A549 treated with dexamethasone at 1 μM for 4 hours (cell line): ENCODE measurements at places on chromosomes 5 and 9. TPM values are rescaled to one million over a fixed set of nuclear protein-coding genes. Genes with fewer than 3 reads are reported as not detected.

Gene EQTN
- 0.20 to 0.21 TPM in 2 of 5 replicates, not detected in the others for total RNA-seq

Gene FGFR4
- 15.0 to 23.3 TPM (median 22.0 TPM) in 5 replicates for total RNA-seq

Gene ADGRD2
- not detected in 5 replicates for total RNA-seq

Gene ADCY2
- total RNA-seq = not detected in 5 replicates

Gene CCDC183
- total RNA-seq = 0.11 to 0.43 TPM (median 0.27 TPM) in 5 replicates

Gene SGCD
- total RNA-seq = 4.1 to 5.3 TPM (median 4.9 TPM) in 5 replicates

Gene OLFML2A
- total RNA-seq = 25.8 to 43.1 TPM (median 34.4 TPM) in 5 replicates

Gene LCN2
- 2.8 to 7.2 TPM (median 3.2 TPM) in 5 replicates for total RNA-seq

Gene GMCL2
- total RNA-seq = not detected in 5 replicates

Gene NR4A3
- 1.5 to 2.7 TPM (median 2.0 TPM) in 5 replicates for total RNA-seq

Gene DNAI1
- total RNA-seq = 0.19 to 0.64 TPM (median 0.32 TPM) in 5 replicates

Gene PLEKHG4B
- 1.1 to 1.5 TPM (median 1.3 TPM) in 5 replicates for total RNA-seq

Gene BHMT2
- not detected in 5 replicates for total RNA-seq

Gene SOX30
- total RNA-seq = 0.06 to 0.14 TPM (median 0.08 TPM) in 3 of 5 replicates, not detected in the others

Gene NR6A1
- total RNA-seq = 1.8 to 2.2 TPM (median 2.1 TPM) in 5 replicates

Gene POU5F2
- total RNA-seq = 0.01 to 0.02 TPM (median 0.01 TPM) in 3 of 5 replicates, not detected in the others

Gene BARHL1
- not detected in 5 replicates for total RNA-seq

Gene EEIG1
- total RNA-seq = 32.2 to 51.9 TPM (median 43.0 TPM) in 5 replicates

Gene SLC38A9
- total RNA-seq = 19.9 to 26.2 TPM (median 25.3 TPM) in 5 replicates

Gene SLC25A2
- not detected in 5 replicates for total RNA-seq
